T-helper 2 cell (primary cell): ENCODE measurements at places on chromosomes 11 and 22.

- DNase-seq = no peak
These were observed 976.6 kb downstream of the FAM181B start for GRCh38 chr11:81756864-81757595.

DNA sequence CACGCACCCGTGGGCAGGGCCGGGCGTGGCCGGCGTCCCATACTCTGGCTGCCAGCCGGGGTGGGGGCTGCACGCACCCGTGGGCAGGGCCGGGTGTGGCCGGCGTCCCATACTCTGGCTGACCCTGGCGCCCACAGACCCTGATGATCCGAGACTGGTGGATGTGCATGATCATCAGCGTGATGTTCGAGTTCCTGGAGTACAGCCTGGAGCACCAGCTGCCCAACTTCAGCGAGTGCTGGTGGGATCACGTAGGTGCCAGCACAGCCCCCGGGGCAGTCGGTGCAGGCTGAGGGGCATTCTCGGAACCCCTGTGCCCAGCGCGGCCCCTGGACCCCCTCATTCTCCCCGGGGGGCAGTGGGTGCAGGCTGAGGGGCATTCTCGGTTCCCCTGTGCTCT, 19.0 kb downstream of the RNH1 start:
- no peak for DNase-seq

DNA sequence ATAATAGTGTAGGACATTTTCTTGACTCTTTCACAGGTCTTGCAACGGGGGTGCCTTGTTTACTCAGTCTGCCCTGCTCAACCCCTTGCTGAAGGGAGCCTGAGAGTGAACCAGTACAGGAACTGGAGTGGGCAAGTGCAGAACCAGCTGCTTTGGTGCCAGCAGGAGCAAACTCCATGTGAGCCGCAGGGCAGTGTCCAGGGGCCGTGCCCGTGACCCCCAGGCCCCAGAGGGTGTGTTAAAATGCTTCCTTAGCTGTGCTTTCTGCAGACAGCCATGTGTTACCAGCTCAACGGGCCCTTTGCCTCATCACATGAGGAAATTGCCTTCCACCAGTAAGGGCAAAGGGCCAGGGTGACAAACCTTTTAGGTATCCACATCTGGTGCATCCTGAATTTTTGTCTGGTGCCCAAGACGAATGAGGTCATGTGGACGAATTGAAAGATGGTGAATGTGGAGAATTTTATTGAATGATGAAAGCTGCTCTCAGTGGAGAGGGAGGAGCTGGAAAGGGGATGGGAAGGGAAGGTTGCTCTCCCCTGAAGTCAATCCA, 53.6 kb upstream of the OR5D13 start:
- DNase-seq = no peak

GRCh38 chr11:127639916-127640315, 639.3 kb upstream of the KIRREL3 start:
- DNase-seq = no peak

GRCh38 chr11:116503216-116504160, 269.3 kb downstream of the BUD13 start:
- DNase-seq = no peak

DNA sequence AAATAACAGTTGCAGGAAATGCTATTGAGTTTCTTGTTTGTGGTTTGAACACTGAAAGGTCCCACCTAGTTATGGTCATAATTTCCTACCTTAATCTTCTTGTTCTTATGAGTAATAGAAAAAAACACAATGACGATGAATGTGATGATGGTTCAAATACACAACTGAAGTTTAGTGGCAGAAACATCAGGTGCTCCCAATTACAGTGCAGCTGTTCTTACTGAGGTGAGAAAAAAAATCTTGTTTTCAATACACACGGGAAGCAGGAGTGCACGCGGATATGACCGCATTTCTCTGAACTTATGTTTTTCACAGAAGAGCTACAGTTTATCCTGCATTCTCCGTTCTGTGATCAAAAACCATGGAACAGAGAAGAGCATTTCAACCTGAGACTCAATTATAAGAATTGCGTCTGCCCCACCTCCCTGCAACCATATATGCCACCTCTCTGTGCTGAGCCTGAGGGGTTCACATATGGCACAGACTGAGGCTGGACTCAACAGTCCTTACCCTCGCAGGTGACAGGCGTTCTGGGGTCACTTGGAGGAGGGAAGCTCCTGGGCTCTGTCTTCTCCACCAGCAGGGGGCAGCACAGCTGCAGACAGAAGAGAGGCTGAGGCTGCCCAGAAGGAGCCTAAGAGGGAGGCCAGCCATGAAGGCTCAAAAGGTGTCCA, 99.7 kb upstream of the IGLL5 start:
- peak; percentile 72 for DNase-seq

DNA sequence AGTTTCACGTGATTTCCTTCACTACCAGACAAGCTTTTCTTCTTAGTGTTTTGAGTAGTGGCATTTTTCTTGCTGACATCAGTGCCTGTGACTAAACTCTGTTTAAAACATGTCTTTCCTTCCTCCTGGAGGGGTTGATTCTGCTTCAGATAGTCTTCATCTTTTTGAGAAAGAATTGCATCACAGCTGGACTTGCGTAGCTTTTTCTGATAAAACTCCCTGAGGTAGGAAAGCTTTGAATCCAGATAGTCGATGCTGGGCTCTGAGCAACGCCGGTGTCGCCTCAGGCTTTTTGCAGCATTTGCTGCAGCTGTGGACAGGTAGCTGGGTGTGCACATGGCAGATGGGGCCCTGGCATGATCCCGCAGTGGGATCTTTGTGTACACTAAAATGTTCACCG, 131.7 kb downstream of the ARHGAP20 start:
- DNase-seq = no peak

GRCh38 chr11:110529043-110529442, 99.3 kb downstream of the FDX1 start:
- DNase-seq = no peak

DNA sequence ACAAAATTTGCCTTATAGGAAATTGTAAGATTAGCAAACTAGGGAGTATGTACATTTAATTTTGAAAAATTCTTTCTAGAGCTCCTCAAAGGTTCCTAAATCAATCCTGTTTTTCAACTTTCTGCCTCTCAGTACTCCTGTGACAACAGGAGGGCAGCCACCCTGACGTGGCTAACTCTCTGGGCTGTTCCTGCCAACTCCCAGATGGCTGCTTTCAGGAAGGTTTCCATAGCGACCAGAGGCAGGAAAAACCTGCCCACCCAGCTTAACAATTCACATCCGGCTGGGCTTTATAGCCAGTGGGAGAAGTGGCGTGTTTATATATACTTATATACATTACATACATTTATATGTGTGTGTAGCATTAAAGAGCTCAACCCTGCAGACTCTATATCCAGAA, 26.5 kb downstream of the SGSM3 start:
- no peak for DNase-seq

GRCh38 chr11:78037825-78038620, 14.9 kb upstream of the KCTD14 start:
- no peak for DNase-seq

- DNase-seq = no peak
These were observed 29.6 kb upstream of the FLI1 start for GRCh38 chr11:128664317-128664716.

- no peak for DNase-seq
These were observed 12.5 kb downstream of the OSBPL5 start for GRCh38 chr11:3152471-3153110.

DNA sequence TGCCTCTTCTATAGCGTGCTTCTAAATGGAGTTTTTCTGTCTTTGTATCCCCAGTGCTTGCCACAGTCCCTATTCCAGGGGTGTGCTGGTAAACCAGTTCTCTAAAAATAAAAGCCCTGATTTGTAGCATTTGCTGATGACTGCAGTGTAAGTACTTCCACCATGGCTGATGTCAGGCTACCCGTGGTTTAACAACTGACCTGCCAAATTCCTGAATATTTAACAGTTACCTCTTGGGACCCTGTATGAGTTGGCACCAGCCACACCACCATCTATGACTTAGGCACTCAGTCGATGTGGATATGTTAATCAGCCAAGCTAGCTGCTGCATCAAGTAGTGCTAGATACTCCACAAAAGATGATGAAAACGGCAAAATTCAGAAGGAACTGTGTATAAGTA, 94.0 kb upstream of the MTNR1B start:
- no peak for DNase-seq

- DNase-seq = no peak
These were observed 123.8 kb downstream of the LARGE1 start for GRCh38 chr22:33796494-33796893.
